ENCODE measurements at places on chromosomes 7 and 10.

GRCh38 chr7:115654384-115655214 lies 376.0 kb downstream of the TFEC start:
- no peak for DNase-seq

DNA sequence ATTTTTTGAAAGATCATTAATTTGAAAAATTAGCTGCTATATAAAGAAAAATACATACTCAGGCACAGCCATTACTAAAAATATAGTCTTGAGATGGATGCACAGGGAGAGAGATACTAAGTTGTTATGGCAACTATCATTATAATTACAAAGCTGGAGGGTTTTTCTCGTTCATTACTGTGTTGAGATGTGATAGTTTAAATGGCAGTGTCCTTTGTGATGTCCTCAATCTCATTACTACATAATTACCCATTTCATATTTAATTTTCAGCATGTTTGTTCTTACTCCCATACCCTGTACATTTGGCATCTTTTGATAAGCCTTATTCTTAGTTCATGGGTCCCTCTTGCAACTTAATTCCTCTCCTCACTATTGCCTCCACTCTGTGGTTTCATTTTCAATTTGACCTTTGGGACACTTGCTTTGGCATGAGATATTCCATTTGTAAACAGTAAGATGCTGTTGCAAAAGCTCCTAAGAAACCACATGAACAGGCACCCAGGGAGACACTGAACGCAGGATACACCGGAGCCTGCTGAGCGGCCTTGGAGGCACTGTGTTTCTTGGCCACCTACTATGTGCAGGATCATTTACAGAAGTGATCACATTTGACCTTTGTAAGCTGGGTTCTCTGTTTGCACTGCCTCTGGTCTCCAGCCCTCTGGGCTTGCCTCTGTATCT lies 4.8 kb upstream of the CPXM2 start:
- DNase-seq: no peak

DNA sequence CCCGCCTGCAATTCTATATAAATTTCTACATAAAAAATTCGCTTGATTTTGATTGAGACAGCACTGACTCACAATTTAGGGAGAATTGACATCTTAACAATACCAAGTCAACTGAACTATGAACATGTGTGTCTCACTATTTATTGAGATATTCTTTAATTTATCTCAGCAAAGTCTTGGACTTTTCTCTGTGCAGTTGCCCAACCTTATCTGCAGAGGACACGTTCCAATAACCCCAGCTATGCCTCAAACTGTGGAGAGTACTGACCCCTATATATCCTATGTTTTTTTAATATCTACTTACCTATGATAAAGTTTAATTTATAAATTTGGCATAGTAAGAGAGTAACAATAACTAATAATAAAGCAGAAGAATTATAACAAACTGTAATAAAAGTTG lies 69.4 kb upstream of the PIP4K2A start:
- DNase-seq: no peak

GRCh38 chr7:69981646-69982045 lies 383.4 kb downstream of the AUTS2 start:
- DNase-seq: no peak

DNA sequence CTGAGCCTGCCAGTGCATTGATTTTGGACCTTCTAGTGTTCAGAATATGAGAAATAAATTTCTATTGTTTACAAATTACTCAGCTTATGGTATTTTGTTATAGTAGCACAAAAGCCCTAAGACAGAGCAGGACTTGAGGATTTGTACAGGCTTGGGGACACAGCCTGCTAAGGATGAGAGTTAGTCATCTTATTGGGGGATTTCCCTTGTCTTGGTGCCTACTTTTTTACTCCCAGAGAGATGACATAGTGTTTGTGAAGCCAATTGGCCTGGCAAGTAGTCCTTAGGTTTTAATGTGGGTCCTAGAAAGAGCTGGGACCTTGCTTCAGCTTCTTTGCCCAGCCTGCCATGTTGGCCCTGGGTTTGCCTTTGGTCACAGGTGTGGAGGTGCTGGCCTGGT lies 364.0 kb downstream of the REEP3 start:
- DNase-seq: no peak
